ENCODE measurements at places on chromosomes 1 and 21.
A peak's percentile ranks its signal among the peaks of the same experiment; 100 is the strongest.

DNA sequence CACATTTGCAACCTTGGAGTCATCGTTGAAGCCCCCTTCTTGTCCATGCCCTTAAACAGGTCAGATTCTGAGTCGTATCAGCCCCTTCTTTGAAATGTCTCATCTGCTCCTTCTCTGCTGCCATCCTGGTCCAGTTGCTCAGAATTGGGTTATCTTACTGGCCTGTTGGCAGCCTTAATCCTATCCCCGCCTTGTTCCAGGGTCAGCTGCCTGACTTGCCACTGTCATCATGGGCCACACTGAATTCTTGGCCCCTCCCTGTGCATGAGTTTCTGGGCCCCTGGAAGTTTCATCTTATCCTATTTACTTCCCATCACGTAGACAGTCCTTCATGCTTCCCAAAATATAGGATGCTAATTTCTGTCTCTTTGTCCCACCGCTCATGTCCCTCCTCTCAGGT is 23.7 kb downstream of the IRF2BP2 start:
- no peak for DNase-seq

- no peak for DNase-seq
Observed at GRCh38 chr1:234924450-234925355, 203.9 kb downstream of the TOMM20 start.

DNA sequence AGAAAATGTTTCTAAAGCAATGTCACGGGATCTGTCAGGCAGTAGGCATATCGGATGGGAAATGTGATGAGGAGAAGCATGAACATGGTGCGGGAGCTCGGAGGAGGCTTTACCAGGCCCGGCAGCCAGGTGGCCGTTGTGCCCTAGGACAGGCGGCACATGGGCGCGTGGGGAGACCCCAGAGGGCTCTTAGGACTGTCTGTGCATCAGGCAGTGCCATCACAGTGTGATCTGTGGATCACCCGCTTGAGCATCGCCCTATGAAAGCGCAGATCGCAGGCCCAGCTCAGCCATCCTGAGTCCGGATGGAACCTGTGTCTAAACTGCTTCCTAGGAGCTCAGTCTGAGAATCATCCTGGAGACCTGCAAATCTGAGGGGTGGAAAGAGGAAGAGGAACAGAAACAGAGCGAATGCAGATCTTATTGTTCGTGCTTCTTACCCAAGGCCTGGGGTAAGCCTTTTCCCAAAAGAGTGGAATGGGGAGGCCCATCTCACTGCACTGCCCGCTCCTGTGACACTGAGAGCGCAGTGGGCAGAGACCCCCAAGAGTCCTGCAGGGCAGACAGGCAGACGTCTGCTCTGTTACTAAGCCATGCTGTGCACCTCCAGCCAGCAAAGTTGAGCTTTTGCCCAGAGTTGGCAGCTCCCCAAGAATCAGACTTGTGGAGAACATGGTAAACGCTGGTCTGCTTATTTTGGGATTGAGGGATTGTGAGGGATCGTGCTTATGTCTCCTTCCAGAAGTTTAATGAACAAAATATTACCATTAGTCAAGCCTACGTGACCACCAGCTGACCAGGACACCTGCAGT is 251.0 kb downstream of the RHOU start:
- DNase-seq = no peak

DNA sequence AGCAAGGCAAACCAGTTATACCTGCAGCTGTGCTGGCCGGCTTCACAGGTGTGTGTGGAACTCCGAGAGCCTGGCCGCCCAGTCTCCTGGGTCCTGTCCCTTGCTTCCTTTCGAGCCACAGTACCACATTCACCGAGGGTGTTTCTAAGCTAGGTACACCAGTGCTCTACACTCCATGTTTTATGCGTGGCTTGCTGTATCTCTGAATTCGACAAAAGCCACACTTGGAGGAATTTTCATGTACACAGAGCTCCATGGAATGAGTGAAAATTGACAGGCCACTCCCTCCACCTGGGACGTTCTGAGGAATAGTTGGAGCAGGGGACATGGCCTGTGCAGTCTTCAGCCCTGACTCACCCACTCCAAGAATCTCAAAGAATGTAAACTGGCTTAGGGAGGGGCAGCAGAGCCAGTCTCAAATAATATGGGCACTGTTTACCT is 14.0 kb downstream of the ETS2 start:
- no peak for DNase-seq

GRCh38 chr1:185317886-185318310 is 855 bp upstream of the IVNS1ABP start:
- DNase-seq = no peak

DNA sequence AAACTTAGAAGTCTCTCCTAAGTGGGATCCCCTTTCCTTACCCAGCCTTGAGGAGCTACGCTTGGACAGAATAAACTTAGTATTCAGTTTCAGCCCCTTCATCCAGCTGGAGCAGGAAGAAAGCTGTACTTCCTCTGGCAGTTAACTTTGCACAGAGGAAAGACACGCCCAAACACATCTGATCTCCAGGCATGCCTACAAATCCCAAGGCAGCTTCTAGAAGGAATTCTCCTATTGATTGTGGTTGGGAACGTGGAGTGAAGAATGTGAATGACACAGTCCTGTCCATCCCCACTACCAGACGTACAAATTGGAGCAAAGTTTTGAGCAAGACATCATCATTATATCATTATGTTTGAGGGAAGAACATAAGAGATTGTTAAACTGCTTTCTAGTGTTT is 6.6 kb upstream of the AK4 start:
- DNase-seq = no peak

DNA sequence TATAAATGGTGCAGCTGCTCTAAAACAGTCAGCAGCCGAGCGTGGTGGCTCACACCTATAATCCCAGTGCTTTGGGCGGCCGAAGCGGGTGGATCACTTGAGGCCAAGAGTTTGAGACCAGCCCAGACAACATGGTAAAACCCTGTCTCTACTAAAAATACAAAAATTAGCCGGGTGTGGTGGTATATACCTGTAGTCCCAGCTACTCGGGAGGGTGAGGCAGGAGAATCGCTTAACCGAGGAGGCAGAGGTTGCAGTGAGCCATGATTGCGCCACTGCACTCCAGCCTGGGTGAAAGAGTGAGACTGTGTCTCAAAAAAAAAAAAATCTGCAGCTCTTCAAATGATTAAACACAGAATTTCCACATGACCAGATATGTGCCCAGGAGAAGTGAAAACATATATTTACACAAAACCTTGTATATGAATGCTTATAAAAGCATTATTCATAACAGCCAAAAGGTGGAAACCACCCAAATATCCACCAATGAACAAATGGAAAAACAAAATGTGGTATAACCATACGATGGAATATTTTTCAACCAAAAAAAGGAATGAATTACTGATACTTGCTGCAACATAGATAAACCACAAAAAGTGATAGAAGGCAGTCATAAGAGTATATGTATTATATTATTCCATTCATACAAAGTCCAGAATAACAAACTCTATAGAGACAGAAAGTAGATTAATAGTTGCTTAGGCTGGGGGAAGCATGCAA is 14.1 kb downstream of the EPS15 start:
- DNase-seq = no peak

DNA sequence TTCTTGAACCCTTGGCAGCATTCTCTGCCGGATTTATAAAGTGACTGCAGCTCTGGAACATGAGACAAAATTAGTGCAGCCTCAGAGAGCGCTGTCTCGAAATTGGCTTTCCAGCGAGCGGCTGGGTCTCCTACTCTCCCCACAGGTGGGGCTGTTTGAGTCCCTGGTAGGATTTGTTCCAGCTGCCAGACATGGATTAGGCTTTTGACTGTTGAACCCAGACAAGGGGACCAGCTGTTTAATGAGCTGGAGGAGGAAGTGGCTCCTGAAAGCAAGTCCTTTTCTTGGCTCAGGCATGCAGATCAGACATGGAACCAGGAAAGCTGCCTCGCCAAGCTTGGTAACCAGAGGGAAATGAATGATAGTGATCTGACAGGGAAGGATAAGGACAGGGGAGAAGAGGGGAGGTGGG is 69.6 kb downstream of the UBIAD1 start:
- DNase-seq = no peak

DNA sequence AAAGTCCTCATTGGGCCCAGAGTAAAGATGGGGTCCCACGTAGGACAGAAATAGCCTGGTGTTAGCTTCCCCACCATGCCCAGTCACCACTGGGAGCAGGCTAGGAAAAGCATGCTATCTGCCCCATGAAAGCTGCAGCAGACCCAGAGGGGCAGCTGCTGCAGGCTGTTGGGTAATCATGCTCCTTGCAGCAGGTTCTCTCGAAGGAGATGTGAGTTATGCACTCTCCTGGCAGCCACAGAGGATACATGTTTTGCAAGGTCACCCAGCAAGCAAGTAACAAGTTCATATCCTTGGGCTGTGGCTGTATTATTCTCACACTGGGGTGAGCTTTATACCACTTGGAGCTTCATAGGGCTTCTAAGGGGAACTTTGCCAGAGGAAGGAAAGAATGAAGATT is 9.1 kb upstream of the HEYL start:
- no peak for DNase-seq

DNA sequence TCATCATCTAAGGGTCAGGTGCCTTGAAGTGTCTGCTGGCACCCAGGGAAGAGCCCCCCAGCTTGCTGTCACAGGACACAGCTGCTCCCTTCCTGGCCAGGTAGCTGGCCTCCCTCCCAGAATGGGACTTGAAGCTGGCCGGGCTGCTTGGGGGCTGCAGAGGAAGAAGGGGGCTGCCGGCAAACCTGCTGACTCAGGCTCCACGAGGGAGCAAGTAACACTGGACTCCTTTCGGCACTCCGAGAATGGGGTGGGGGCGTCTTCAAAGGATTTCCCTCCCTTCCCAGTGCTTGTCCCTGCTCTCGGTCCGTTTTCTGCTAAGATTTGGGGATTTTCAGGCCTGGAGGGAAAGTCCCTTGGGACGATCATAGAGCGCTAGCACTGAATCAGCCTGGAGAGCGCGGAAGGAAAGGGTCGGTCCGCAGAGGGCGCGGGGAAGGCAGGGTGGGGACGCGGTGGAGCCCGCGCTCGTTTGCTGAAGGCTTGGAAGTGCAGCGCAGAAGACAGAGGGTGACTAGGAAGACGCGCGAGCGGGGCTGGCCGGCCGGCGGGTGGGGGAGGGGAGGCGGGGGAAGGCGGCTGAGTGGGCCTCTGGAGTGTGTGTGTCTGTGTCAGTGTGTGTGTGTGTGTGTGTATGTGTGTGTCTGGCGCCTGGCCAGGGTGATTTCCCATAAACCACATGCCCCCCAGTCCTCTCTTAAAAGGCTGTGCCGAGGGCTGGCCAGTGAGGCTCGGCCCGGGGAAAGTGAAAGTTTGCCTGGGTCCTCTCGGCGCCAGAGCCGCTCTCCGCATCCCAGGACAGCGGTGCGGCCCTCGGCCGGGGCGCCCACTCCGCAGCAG is at the start of gene CSF1:
Gene CSF1 (plus strand): TSS at position 727 of the 840 bp plus-strand sequence. CDS start 175 bp downstream, outside the sequence.
- peak; percentile 82 for DNase-seq

- no peak for DNase-seq
Observed at GRCh38 chr1:206679738-206680211, 4.9 kb upstream of the MAPKAPK2 start.

- DNase-seq = no peak
Observed at GRCh38 chr1:110535985-110536384, 17.0 kb upstream of the KCNA10 start.

DNA sequence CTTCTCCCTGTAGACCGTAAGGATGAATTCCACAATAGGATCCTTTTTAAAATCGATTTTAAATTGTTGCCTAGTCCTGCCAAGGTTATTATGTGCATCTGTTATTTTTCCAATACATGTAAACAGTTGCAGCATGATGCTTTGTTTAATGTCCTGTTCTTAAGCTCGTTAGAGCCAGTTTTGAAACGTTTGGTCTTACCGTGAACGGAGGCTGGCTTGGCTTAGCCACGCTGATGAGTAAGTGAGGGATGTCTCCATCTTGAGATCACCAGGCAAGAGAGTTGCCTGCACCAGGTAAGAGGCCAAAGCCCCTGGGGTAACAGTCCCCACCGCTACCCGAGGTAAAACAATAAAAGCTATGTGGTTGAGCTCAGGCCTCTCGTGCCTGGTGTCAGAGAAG is 17.3 kb downstream of the CSTB start:
- DNase-seq = no peak

DNA sequence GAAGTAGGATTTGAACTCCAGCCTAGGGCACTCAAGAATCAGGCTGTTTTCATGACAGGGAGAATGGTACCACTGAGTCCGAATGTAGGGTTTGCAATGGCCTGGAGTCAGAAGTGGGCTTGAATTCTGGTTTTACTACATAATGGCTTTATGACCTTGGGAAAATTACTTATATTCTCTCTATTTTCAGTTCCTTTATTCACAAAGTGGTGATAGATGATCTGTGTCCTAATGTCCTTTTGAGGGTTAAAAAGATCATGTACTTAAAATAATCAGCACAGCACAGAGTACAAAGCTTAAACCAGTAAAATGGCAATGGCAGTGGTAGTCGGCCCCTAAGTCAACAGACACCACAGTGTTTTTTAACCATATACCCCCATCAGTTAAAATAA is 63.7 kb upstream of the HOOK1 start:
- DNase-seq = no peak

DNA sequence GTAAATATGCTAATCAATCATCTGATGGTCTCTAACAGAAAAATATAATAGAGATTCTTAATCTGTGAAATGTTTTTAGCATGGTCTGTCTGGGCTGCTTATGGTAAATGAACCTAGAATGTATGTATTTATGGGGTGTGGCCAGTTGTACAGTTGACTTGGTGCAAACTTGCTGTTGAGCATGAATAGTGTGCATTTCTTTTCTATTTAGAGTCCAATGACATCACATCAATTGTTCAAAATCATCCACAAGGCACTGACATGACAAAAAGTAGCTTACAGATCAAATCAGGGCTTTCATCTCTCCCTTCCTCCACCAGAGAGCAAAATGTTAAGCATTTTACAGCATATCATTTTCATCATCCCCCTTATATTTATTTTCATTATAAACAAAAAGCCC is 1010.3 kb downstream of the KCNT2 start:
- no peak for DNase-seq

DNA sequence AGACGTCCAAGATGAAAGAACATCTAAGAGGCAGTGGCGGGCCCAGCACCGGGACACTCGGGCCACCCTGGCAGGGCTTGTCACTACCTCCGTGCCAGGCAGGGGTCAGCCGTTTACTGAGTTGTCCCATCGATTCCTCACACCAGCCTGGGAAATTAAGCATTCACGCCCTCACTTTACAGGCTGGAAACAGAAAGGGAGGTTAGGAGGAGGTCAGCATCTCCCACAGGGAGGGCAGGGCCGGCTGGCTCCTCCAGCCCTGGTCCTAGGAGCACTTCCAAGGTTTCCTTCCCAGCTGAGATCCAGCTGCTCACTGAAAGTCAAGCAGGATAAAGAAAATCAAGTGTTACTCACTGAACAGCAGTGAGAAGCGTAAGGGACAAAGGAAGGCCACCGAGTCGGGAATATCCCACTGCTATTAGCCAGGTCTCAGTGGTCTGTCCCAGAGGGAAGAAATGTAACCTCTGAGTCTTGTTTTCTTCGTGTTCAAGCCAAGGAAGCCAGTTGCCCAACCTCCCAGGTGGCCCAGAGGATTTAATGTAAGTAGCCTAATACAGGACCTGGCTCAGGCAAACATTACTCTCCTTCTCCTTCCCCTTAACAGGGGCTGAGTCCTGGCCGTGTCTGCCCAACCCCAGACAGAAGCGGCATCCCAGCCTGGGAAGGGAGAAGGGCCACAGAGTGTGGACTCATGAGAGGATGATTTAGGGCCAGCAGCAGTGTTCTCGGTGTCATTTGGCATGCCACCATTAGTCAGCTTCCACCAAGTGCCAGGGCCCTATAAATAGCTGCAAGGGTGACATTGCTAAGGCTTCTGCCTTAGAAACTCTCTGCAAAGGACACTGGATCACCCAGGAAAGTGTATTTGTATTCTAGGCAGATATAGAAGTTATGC is 203.1 kb upstream of the GALNT2 start:
- no peak for DNase-seq

GRCh38 chr1:229344139-229344538 is 1.3 kb upstream of the CCSAP start:
- no peak for DNase-seq

Data from HAP-1 (cell line).